COR-L47 (cell line): ENCODE measurements at places on chromosomes 5 and 9.

GRCh38 chr5:13991365-13991764, 46.9 kb upstream of the DNAH5 start:
- DNase-seq, result no peak

- DNase-seq, result no peak
These were observed 643.4 kb downstream of the CCDC171 start for GRCh38 chr9:16196206-16196605.

GRCh38 chr5:133385346-133385745, 227.0 kb downstream of the FSTL4 start:
- DNase-seq, result no peak

DNA sequence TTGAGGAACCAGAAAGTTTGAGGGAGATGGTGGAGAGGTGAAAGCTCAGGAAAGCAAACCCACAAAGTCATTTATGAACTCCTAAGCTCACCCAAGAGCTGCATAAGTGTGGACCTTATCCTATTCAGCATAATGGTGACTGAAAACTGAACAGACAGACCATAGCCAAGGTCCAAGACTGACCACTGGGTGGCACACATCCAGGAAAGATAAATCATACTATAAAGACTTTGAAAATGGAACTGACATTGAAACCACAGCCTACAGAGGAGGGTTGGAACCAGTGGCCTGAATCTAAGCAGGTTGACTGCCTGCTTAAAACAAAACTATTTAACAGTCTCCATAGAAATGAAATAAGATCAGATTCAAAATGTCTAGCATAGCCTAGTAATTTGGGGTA, 121.0 kb upstream of the RGS7BP start:
- DNase-seq, result peak; percentile 51

DNA sequence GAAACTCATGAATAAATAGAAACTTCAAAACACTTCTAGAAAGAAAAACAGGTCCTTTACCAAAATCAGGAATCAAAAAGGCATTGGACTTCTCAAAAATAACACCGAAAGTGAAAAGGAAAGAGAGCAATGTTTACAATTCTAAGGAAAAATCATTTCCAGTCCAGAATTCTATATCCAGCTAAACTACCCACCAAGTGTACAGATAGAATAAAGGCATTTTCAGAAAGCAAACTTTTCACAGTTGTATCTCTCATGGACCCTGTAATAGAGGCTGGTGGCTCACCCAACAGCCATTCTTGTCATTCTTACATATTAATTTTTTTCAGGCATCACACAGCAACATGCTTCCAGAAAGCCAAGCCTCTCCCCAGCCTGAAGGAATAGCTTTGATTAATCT, 63.7 kb downstream of the FOXD1 start:
- DNase-seq, result no peak
